Adrenal gland (tissue), 19 donors: ENCODE measurements at places on chromosomes 6 and 20.
A peak's percentile ranks its signal among the peaks of the same experiment; 100 is the strongest.

DNA sequence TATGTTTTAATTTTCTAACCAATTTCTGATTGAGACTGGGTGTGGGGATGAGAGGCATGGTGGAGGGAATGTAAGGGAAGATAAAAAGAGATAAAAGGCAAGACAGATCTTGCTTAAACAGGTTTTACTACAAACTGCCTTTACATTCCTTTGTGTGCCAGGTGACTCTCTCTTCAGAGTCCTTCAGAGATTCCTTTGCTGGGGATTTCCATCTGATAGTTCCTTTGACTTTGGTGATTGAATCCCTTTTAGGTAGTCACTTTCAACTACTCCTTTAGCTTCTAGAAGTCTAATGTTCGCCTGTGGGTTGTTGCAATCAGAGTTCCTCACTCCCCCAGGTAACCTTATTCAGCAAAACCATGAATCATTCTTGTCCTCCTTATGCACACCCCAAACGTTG, 283.3 kb upstream of the MANEA start:
- DNase-seq, result no peak

DNA sequence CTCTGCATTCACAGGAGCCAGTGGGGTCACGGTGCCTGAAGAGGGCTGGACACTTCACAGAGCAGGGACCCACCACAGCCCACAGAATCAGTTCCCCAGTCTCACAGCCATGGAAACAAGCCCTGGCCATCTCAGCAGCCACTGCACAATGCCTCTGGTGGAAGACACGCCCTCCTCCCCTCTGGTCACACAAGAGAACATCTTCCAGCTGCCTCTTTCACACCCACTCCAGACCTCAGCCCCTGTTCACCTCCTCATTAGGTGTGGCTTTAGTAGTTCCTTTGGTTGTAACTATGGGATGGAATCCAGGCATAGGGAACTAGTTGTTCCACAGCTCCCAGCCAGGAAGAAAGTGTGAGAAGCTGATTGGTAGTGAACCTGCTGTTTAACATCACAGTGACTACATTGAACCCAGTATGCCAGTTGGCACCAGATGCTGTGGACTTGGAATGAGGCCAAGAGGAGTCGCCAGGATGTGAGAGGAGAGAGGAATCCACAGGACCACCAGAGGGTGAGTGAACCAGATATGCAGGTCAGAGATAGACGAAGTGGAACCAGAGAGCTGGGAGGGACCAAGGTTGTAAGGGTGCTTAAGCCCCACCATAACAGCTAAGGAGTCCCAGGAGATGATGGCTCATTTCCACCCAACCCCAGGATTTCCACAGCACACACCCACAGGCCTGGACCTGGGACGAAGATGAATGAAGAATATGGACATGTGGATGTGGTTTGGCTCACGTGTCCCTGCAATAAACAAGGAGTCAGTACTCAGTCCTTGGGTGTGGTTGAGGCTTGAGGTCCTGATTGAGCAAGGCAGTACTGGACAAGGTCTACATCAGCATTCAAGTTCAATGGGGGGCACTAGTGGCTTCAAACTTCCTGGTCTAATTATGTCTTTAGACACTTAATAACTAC, 8.8 kb upstream of the BTN3A3 start:
- DNase-seq, result no peak

- DNase-seq, result no peak
These were observed 15.2 kb upstream of the ROS1 start for GRCh38 chr6:117440706-117441525.

DNA sequence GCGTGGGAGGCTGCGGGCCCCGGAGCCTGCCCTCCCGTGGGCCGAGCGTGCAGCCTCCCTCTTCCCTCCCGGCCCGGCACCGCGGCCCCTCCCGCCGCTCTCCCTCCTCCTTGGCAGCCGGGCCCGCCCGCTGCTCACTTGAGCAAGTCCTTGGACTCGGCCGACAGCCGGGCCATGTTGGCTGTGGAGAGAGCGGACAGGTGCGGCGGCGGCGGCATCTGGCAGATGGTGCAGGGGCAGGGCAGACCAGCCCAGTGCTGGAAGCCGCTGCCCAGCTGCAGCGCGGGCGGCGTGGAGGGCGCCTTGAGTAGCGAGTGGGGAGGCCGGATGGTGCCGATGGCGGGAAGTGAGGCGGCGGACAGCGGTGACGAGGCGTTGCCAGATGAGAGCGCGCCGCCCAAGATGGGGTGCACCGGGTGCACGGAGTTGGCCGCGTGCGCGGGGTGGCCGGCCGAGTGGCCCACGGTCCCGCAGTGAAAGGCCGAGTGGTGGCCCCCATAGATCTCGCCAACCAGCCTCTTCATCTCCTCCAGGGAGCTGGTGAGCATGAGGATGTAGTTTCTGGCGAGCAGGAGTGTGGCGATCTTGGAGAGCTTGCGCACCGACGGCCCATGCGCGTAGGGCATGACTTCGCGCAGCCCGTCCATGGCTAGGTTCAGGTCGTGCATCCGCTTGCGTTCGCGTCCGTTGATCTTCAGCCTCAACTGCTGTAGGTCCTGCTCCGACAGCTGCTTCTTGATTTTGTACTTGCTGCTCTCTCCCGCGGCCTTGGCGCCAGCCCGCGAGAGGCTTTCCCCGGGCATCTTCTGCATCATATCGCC, 766 bp downstream of the OLIG3 start:
- DNase-seq, result no peak

DNA sequence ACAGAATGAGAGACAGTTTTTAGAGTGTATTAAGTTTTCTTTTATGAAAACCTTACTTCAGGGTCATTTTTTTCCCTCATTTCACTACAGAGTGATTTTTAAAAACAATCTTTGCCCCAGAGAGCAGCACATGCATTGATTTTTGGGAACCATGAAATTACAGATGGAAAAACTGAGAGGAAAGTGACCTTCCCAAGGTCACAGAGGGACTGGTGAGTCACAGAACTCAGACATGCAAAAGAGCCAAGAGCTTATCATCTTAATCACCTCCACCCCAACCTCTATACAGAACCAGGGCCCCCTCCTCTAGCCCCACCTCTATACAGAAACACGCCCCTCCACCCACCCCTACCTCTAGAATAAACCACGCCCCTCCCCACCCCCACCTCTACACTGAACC, 10.7 kb downstream of the PXMP4 start:
- peak; percentile 54 for DNase-seq
